ENCODE measurements at places on chromosomes 3 and 15.
A peak's percentile ranks its signal among the peaks of the same experiment; 100 is the strongest.

- DNase-seq, result no peak
These were observed 11.9 kb upstream of the TM4SF4 start for GRCh38 chr3:149462581-149463011.

- DNase-seq, result no peak
These were observed 139.8 kb downstream of the XXYLT1 start for GRCh38 chr3:195131176-195131575.

DNA sequence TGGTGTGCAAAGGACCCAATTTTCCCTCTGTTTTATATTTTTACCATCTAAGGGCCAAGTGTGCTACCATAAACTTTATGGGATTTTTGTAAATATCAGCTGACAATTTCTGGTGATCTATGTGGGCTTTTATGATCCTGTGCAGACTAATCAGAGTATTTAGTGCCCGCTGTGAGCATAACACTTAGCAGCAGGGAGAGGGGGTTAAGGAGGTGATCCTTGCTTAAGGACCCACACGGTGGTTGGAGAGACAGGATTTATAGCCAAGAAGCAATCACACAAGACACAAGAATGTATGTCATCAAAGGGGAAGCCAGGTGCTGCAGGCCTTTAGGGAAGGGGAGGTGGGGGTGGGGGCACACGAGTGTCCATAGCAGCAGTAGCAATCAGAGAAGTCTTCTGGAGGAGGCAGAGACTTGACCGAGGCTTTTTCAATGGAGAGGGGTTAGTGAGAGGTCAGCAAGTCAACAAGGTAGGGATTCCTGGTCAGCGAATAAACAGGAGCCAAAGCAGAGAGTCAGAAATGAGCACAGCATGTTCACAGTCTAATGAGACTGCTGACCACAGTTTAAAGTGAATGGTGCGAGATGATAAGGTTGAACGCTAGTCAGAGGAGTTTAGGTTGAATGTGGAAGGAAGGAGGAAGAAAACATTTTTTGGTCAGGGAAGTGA is 4.5 kb upstream of the CACNA1D start:
- DNase-seq, result no peak

- DNase-seq, result no peak
These were observed 261.9 kb upstream of the ICE2 start for GRCh38 chr15:60740787-60741354.

DNA sequence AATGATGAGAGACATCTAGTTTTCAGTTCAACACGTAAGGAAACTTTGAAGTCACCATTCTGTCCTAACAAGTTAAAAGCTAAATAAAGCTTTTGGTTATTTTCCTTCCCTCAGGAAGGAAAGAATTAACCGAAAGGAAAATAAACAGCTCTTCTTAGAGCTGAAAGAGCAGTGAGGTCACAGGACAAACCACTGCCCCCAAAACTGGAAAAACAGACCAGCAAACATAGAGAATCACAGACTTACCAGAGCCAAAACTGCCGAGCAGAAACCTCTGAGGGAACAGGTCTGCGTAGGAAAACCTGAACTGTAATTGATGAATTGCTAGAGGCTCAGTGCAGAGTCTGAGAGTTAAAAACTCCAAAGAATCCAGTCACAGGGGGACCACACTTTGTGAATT is 14.7 kb downstream of the USP50 start:
- no peak for DNase-seq

- no peak for DNase-seq
These were observed 260.9 kb upstream of the HES1 start for GRCh38 chr3:193874997-193875593.

GRCh38 chr15:64105113-64105704 is 9.4 kb downstream of the SNX1 start:
- no peak for DNase-seq

GRCh38 chr3:158381262-158381868 is 189.6 kb upstream of the MLF1 start:
- DNase-seq, result no peak

GRCh38 chr15:41904541-41905005 is 10.7 kb upstream of the SPTBN5 start:
- peak; percentile 82 for DNase-seq

DNA sequence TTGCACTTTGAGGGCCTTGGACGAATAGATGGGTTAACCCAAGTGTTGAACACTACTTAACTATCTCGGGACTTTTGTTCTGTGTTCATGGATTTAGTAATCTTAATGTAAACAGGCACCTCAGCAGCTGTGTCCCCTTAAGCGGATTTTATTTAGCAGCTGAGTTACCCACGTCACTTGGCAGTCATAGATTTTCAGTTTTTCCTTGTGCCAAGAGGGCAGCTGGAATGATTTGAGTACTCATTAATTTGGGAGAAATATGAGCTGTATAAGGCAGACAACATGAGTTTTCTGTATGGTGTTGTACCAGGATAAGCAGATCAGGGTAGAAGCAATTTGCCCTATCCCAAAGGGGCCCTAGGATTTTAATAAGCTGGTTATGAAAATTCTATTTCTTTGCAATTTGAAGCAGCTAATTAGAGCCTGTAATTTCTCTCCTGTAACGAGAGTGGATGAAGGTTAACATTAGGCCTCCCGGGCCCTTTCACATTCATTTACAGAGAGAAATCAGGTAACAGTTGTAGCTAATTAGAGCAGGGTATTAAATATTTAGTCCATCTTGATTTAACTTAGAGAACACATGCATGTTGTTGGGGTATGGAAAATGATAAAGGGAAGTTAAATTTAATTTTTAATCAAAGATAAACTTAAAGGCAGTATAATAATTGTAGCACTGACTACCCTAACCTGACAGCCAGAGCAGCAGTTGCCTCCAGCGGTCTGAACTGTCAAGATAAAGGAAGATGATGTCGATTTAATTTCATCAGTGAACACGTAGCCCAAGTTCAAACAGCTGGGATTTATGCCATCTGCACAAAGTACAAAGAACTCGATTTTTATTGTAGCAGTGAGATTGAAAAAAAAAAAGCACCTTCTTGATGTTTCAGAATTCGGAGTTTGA is 194.5 kb downstream of the LRTM1 start:
- DNase-seq, result no peak

- no peak for DNase-seq
These were observed 31.5 kb downstream of the UBE2E1 start for GRCh38 chr3:23837286-23837685.

- DNase-seq, result no peak
These were observed 48.2 kb downstream of the MAP3K13 start for GRCh38 chr3:185411133-185411532.

- DNase-seq, result no peak
These were observed 34.5 kb downstream of the IL17RD start for GRCh38 chr3:57130571-57131209.

- no peak for DNase-seq
These were observed 230.3 kb downstream of the SCAPER start for GRCh38 chr15:76674883-76675282.

DNA sequence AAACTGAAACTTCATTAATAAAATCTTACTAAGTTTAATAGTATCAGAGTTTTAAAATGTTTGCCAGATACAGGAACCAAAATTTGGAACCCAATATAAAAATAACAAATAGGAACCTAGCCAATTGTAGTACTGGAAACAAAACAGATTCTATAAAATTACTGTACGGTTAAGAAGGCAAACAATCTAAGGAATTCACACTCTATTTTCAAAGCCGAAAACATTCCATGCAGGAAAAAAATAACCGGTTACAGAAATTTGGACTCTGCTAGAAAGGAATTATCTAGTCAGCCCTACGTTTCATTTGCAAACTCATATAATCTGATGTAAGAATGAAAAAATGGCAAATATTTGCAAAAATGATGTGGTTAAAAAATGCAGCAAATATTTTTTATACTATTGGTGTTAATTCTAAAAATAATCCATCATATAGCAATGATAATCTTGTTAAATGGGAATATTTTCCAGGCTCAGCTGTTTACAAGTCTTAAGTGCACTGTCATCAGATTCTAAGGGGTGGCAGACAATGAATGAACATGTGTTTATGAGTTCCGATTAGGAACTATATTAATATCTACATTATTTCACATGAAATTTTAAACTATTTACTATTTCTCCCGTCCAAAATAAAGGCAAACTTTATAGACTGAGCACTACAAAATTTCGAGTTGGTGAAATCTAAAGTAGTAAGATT is 58.1 kb downstream of the DCBLD2 start:
- no peak for DNase-seq
